Hepatic stellate cell (primary cell): ENCODE measurements at places on chromosomes 4 and X.

- no peak for DNase-seq
These were observed 2016.8 kb upstream of the IGFBP7 start for GRCh38 chr4:59127006-59127405.

DNA sequence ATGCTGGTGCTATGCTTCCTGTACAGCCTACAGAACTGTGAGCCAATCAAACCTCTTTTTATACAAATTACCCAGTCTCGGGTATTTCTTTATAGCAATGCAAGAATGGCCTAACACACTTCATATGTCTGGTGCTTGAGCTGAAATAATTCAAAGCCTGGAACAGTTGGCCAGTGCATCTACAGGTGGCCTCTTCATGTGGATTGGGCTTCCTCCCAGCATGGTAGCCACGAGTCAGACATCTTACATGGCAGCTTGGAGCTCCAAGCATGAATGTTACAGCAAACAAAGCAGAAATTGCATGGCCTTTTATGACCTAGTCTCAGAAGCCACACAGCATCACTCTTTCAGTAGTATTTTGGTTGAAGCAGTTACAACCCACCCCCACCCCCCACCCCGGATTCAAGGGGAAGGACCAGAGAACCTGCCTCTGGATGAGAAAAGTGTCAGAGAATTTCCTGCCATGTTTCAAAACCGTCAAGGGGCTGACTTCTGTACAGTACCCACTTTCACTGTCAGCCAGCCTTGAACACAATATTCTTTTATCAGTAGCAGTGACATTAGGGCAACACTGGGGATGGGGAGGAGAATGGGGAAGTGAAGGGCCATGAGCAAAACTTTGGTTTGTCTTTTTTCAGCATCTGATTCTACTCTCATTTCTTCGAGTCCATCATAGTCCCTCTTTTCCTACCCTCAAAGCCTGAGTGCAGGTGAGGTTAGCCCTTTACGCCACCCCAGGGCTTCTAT lies 368.7 kb downstream of the BCOR start:
- no peak for DNase-seq

DNA sequence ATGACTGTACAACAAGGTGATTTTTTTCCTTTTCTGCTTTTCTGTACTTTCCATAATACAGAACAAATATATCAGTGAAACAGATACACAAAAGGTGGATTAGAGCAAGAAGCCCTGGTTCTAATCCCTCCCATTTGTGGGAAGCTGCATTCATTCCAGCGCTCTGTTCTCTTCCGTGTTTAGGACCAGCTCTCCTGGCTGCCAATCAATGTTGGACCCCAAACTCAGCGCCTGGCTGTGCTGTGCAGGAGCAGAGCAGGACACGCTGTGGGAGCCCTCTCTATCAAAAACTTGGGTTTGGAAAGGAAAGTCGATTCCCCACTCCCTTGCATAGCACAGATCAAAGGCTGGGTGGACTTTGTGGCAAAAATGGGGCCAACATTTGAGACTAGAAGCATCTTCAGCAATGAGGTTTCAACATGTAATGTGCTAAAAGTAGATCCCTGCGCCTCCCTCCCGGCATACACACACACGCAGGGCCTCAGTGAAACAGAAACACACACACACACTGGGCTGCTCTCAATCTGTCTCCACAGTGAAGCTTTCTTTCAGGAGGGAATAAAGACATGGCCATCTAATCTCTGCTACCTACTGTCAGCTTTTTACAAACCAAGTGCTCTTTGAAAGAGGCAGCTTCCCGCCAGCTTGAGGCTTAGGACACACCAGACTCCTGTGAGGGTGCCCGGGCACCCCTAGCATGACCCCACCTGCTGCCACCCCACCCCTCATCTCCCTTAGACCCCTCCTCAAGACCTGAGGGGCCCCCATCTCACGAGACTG lies 12.2 kb downstream of the WDR1 start:
- peak; percentile 59 for DNase-seq

DNA sequence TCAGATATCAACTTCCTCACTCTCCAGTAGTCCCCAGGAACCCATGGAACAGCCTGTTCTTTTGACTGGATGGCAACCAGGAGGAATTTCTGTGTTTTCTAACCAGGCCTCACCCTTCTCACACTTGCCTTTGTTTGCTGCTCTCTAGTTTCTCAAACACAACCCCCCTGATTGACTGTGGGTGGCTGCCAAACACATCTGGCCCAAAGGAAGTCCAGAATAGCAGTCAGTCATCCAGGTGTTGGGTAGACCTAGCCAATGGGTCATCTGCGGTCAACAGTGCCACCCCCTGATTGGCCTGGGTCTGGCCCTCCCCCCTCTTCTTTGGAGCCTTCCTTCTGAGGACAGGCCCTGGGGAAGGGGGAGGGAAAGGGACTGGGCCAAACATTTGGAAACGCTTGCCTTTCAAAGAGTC lies 53.7 kb downstream of the MSX1 start:
- no peak for DNase-seq
